Fibroblast of skin of left quadriceps (primary cell): ENCODE measurements at places on chromosomes 6 and 20.

- DNase-seq, result no peak
Measured at GRCh38 chr6:106736502-106736901, 107.1 kb downstream of the QRSL1 start.

DNA sequence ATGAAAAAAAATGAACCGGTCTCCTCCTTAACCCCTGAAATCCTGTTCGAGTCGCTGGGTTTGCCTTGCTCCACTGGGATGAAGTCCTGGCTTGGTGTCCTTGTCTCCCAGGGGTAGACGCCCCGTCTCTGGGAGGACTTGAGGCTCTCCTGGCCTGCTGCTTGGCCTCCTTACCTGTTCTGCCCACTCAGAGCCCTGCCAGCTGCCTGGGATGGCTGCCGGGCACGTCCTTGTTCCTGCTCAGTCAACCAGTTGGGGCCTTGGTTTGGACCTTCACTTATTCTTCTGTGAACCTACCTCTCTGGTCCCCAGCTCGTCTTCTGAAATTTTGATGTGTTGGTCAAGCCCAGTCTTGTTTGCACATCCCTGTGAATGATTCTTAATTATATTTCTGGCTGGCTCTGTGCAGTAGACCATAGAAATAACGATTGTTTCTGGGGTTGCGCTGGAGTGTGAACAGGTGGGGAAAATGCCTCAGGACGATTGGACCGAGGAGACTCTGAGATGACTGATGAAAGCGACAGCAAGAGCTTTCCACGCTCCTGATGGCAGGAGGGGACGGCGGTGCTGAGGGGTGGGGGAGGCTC, 126.5 kb upstream of the ESR1 start:
- no peak for DNase-seq

DNA sequence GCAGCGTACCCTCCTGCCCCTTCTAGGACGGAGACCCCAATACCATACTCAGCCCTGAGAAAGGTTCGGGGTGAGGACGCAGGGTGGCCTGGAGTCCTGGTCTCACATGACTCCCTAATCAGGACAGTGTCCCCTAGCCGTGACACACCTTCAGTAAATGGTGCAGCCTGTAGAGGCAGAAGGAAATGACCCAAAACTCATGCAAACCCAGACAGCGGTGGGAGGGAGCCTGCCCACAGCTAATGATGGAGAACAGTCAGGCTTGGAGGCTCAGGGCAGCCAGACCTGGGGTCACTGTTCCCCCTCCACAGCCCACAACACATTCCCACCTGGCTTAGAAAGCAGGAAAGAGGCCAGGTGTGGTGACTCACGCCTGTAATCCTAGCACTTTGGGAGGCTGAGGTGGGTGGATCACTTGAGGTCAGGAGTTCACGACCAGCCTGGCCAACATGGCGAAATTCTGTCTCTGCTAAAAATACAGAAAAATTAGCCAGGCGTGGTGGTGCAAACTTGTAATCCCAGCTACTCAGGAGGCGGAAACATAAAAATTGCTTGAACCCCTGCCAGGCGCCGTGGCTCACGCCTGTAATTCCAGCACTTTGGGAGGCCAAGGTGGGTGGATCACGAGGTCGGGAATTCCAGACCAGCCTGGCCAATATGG, 8.8 kb upstream of the HMGA1 start:
- no peak for DNase-seq

DNA sequence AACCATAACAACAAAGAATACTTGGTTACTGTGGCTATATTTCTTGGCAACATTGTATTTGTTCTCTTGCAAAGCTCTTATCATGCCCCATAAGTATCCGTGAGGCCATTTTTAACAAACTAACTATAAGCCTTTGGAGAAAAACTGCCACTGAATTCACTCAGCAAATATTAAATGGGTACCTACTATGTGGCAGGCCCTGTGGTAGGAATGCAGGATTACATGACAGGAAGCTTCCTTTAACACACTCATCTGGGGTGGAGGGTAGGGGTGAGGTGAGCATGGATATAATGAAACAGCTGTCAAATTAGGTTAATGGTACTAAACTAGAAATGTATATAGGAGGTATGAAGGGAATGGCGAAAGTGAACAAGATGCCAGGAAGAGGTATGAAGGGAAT, 504.8 kb downstream of the MEI4 start:
- DNase-seq, result no peak
